ENCODE measurements at places on chromosomes 1 and 21.

DNA sequence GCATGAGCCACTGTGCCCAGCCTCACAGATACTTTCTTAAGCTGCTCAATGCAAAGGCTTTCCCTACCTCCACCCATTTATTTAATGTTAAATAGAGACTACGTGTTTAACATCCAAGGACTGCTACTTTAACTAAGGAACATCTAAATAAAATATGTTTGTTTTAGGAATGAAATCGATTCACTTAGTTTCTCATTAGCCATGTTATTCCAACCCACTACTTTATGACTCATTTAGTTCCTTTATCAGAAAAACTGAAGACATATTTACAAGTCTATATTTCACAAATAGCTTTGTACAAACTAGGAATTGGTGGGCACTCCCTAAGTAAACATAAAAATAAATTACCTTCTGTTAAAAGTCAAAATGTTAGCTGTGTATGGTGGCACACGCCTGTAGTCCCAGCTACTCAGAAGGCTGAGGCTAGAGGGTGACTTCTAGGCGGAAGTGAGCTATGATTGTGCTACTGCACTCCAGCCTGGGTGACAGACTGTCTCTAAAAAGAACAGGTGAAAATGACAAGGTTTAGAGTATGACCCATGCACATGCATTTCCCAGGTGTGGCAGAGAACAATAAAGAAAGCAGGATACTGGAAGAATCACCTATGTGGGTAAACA, 39.9 kb upstream of the AK4 start:
- DNase-seq, result no peak

DNA sequence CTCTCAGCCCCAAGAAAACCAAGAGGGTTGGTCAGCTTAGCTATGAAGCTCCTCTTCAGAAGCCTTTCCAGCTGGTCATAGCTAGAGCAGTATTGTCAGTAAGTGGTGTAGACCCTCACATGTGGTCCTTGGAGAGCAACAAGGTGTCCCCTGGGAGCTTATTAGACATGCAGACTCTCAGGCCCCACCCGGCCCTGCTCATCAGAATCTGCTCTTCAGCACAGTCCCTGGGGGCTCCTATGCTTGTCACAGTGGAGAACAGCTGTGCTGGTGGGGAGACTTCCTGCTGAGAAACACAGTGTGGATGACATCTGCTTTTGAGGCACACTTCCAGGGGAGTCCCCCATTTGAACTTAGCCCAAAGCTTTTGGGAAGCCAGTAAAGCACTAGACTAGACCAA, 21.9 kb upstream of the NEK2 start:
- DNase-seq, result no peak

GRCh38 chr1:98323906-98324358, 337.6 kb upstream of the SNX7 start:
- DNase-seq, result no peak

- no peak for DNase-seq
These were observed 87.2 kb downstream of the VAV3 start for GRCh38 chr1:107877745-107878144.

DNA sequence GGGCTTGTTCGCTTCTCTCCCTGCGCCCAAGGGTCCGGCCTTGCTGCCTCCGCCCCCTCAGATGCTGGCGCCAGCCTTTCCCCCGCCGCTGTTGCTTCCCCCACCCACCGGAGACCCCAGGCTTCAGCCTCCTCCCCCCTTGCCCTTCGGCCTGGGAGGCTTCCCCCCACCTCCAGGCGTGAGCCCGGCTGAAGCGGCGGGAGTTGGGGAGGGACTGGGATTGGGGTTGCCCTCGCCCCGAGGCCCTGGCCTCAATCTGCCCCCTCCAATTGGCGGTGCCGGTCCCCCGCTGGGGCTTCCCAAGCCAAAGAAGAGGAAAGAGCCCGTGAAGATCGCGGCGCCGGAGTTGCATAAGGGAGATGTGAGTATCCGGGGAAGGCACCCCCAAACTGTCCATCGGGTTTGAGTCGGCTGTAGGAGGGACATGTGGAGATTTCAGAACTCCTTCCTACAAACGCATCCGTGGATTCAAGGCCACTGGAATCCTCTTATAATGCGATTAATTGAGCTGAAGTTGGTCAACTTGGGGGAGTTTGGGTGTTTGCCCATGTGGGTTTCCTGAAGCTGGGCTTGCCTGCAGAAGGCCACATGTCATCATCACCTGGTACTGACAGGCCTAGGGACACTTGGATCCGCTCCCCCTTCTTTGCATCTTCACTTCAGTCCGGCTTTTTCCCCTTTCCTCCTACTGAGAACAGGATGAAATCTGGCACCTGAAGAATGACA, 707 bp downstream of the PRCC start:
- no peak for DNase-seq

GRCh38 chr1:96049759-96050409, 671.7 kb upstream of the PTBP2 start:
- DNase-seq, result no peak

- no peak for DNase-seq
These were observed 42.1 kb upstream of the DMRTB1 start for GRCh38 chr1:53417074-53417511.

DNA sequence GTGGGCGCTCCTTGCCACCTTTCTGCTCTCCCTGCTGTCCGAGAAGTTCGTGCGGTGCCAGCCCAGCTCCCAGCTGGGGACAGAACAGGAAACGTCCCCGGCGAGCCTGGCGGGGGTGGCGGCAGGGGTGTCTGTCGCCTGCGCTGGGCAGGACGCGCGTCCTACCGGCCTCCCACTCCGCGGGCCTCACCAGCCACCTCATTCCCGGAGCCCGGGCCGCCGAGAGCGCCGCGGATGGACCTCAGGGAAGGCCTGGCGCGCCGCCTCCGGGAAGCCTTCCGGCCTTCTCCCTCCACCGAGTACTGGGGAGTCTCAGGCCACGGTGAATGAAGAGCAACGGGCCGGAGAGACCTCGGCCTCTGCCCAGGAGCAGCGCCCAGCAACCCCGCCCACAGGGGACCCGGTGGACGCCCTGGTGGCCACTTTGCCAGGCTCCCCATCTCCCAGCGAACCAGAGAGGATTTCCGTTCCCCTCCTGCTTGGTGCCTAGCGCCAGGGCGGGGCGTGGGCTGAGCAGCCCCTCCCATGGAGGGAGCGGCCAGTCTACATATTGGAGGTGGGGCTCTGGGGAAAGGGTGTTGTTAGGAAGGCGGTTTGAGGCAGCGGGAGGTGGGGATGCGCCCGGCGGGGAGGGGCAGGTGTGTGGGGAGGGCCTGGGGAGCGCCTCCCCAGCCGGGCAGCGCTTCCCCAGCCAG, 9.5 kb upstream of the TNFRSF14 start:
- DNase-seq, result peak; percentile 61

- no peak for DNase-seq
These were observed 374.1 kb upstream of the POU3F1 start for GRCh38 chr1:38420666-38421065.

GRCh38 chr21:39546522-39546921, 66.2 kb upstream of the B3GALT5 start:
- no peak for DNase-seq

DNA sequence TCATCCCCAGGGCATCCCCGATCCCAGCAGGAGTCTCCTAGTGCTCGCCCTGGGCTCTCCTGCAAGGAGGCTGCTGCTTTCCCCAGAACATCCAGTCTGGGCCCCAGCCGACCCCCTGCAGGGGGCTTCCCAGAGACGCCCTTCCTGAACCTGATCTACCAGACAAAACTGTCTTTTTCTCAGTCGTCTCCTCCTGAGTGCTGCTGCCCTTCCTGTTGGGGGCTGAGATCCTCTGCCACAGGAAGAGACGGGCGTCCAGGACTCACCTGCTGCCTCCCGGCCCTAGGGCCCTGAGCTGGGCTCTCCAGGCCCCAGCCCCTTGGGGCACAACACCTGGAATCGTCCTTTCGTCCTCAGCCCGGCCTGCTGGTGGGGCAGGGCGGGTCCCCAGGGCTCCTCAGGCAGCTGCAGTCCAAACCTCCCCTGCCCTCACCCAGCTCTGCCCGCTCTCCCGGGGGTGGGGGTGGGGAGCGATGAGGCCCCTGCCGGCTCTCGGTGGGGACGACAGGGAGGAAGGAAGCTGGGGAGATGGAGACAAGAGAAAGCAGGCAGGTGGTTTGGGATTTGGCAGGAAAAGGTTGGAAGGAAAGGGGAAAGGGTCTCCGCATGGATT, 36.9 kb downstream of the TP73 start:
- no peak for DNase-seq

- DNase-seq, result no peak
These were observed 28.2 kb upstream of the ATP1B1 start for GRCh38 chr1:169078163-169078883.

DNA sequence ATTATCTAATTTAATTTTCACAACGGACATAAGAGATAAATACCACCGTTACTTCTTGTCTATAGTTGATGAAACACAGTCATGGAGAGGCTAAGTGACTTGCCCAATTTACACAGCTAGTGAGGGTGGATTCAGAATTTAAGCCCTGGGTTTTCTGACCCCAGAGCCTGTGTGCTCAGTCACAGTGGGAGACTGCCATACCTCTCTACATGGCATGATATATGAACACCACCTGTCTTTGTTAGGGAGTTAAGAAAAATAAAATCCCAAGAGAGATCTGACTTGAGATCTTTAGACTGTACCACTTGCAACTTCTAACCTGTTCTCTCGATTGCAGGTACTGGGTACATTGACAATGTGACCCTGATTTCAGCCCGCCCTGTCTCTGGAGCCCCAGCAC, 40.3 kb downstream of the LAMC2 start:
- no peak for DNase-seq

DNA sequence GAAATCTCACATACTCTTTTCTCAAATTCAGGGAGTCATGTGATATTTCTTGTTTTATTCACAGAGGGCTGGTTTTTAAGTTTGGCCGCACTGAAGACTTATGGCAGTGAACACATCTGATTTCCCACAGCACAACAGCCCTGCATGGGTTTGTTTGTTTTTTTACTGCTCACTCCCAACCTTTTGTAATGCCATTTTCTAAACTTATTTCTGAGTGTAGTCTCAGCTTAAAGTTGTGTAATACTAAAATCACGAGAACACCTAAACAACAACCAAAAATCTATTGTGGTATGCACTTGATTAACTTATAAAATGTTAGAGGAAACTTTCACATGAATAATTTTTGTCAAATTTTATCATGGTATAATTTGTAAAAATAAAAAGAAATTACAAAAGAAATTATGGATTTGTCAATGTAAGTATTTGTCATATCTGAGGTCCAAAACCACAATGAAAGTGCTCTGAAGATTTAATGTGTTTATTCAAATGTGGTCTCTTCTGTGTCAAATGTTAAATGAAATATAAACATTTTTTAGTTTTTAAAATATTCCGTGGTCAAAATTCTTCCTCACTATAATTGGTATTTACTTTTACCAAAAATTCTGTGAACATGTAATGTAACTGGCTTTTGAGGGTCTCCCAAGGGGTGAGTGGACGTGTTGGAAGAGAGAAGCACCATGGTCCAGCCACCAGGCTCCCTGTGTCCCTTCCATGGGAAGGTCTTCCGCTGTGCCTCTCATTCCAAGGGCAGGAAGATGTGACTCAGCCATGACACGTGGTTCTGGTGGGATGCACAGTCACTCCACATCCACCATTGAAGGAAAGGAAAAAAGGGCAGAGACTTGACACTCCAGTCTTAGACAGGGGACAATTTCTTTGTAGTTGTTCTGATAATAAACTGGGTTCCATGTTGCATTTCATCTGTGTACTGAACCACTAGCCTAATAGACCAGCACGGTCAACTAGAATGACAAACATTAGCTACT, 22.8 kb downstream of the TMEM50A start:
- DNase-seq, result no peak

GRCh38 chr1:214008791-214009422, 21.1 kb downstream of the PROX1 start:
- no peak for DNase-seq

- DNase-seq, result no peak
These were observed 6.3 kb downstream of the OR14I1 start for GRCh38 chr1:248696261-248696660.

DNA sequence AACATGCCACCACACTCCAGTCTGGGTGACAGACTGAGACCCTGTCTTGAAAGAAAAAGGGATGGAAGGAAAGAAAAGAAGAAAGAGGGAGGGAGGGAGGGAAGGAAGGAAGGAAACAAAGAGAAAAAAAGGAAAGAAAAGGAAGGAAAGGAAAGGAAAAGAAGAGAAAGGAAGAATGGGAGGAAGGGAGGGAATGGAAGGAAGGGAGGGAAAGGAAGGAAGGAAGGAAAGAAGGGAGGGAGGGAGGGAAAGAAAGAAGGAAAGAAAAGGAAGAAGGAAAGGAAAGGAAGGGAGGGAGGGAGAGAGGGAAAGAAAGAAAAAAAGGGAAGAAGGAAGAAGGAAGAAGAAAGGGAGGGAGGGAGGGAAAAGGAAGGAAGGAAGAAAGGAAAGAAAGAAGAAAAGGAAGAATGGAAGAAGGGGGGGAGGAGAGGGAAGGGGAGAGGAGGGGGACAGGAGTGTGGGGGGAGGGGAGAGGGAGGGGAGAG, 5.0 kb upstream of the PPP1R15B start:
- DNase-seq, result no peak

DNA sequence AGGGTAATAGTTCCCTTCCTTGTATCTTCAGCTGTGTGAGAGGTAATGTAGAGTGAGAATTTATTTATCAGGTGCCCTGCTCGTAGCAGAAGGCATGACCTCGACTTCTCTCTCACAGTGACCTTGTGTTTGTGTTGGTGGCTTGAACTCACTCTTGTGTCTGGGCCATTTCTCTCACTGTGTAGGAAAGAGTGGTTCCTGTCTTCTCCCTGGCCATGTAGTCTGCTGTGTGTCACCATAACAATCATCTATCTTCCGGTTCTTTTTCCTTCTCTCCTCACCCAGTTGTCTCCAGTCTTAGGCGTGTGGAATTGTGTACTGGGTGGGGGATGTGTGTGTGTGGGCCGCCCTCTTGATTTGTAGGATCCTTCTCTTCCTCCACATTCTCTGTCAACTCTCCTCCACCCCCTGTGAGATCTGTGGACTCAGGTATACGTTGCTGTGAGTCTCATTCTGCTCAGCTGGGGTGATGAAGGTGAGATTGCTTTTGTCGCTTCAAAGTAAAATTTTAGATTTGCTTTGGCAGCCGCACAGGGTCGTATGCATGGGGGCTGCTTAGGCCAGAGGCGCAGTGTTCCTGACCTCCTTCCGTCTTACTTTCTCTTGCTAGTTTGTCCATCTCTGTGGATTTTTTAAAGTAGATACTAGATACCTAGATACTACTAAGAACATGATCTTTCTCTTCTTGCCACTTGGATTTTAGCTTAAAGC, 31.6 kb downstream of the MAPKAPK2 start:
- DNase-seq, result no peak

DNA sequence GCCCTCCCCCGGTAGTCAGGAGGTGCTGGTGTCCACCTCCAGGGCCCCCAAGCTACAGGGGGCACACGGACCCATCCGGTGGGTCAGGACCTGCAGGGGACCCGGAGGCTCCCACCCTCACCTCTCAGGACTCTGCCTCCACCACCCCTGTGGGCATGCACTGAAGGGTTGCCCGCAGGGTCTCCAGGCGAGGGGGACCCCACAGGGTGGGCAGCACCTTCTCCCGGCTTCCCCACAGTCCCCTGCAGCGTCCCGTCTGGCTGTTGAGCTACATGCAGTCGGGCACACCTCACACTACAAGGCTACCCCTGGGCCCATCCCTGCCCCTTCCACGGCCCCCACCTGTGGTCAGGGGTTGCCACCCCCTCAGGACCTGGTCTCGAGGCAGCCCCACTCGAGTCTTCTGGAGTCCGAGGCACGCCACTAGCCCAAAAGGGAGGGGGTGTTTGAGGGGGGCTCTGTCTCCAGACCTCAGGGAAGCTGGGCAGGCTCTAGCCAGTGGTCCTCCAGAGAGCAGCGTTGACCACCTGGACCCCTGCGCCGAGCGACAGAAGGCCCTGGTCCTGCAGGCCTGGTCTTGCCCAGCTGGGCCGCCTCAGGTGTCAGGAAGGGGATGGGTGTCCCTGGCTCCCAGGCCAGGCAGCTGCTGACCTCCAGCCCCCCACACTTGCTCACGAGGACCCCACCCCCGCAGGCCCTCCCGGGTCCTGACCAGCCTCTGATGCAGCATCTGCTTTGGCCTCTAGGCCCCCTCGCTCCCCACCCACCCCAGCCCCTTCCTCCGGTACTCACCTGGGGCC, 9.6 kb downstream of the PARS2 start:
- DNase-seq, result no peak
